ENCODE measurements at places on chromosomes 7 and 10.
A peak's percentile ranks its signal among the peaks of the same experiment; 100 is the strongest.

- DNase-seq = no peak
These were observed 37.4 kb upstream of the PRKCQ start for GRCh38 chr10:6617309-6618076.

DNA sequence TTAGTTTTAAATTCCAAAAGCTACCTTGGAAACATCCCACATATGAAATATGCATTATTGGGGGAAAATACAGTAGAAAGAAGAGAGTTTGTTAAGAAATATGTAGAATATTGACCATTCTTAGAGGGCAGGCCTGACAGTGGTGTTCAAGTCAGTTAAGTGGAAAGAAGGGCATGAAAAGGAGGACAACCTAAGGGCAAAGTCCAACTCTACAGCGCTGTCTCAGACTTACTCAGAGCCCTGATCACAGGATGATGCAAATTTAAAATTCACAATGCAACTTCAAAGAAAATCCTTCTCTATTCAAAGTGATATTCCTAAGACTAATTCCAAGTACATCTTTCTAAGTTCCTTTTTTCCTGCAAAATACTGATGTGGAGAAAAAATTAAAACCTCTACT is 139.1 kb upstream of the LRRTM3 start:
- DNase-seq = no peak

DNA sequence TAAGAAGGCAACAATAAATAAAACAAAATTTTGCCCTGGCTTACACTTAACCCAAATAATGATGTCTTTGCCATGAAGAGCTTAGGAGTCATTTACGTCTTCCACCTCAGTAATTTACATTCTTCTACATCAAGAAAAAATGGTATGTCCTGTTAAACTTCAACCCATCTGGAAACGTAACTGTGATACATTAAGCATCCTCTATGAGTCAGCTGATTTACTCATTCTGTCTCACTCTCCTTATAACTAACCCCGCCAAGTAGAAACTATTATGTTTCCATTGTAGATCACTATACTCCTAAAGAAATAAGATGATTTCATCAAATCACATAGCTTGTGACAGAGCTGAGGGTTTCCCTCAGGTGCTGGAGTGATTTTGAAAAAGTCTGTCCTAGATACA is 330.7 kb downstream of the CDC14C start:
- no peak for DNase-seq

DNA sequence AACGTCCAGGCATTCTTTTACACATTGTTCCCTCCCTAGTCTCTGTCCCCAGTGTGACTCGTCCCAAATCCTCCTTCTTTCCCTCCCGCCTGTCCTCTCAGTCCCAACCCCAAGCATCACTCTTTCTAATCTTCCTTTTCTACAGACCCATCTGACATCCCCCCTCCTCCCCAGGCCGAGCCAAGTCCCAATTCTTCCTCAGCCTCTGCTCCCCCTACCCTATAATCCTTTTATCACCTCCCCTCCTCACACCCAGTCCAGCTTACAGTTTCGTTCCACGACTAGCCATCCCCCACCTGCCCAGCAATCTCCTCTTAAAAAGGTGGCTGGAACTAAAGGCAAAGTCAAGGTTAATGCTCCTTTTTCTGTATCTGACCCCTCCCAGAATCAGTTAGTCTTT is 95.1 kb downstream of the MACC1 start:
- no peak for DNase-seq

GRCh38 chr7:47354831-47355541 is 226.9 kb downstream of the TNS3 start:
- no peak for DNase-seq

GRCh38 chr10:125448596-125448995 is 234.4 kb downstream of the TEX36 start:
- DNase-seq = no peak

- no peak for DNase-seq
These were observed 267.2 kb downstream of the TFEC start for GRCh38 chr7:115763347-115763746.

GRCh38 chr7:10934292-10934691 is 39.4 kb upstream of the PHF14 start:
- no peak for DNase-seq

DNA sequence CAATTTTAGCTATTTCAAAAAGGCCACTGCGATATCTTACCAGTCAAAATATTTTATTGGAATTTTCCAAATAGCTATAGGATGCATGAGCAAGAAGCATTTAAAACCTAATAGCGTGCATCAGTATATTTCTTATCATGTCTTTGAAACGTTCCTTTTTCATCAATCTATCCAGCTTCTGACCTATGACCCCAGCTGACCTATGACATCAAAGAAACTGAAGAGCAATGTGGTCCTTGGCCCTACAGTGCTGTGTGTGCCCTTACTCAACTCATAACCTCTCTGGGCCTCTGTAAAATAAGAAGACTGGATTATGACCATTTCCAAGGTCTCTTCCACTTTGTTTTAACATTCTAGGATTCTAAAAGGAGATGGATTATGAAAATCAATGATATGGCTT is 118.2 kb downstream of the ZNF22 start:
- no peak for DNase-seq

GRCh38 chr7:108037741-108038140 is 34.8 kb upstream of the LAMB1 start:
- no peak for DNase-seq

GRCh38 chr7:70380421-70381015 is 751.4 kb upstream of the GALNT17 start:
- no peak for DNase-seq

- no peak for DNase-seq
These were observed 96.9 kb upstream of the FGFR2 start for GRCh38 chr10:121694966-121695643.

DNA sequence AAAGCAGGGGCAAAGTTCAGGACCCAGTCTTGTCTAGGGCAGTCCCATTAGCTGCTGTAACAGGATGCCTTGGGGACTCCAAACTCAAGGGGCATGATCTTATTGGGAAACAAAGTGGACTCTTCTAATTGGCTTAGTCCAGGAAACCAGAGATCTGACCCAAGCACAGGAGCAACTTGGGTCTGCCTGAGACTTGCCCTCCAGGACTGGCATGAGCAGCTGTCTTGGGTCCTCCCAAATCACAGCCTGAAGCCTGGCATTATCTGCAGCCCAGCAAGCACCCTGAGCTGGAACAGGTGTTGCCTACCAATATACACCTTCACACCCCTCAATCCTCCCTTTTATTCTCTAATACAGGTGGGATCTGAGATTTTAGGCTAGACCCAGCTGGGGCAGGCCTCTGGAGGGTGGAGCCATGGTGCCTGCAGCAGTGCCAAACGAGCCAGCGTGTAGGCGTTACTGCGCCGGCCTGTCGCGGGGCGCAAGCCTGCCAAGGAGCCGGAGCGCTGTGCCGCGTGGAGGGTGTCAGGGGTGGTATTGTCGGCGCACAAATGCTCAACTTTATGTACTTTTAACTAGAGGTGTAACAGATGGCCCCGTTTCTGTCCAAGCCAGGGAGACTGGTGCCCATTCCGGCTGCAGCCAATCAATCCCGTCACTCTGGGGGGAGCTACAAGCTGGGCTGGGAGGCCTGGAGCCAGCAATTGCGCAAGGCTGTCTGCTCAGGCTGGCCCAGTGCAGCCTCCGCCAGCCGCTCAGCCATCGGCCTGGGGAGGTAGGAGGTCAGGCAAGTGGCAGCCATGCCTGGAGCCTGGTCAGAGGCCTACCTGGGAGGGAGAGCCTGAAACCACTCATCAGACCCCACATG is 12.8 kb upstream of the LBX1 start:
- DNase-seq = peak; percentile 88

GRCh38 chr10:108789919-108790318 is 1133.4 kb downstream of the XPNPEP1 start:
- DNase-seq = no peak

- DNase-seq = no peak
These were observed 93.2 kb downstream of the ZRANB1 start for GRCh38 chr10:125035136-125035535.

DNA sequence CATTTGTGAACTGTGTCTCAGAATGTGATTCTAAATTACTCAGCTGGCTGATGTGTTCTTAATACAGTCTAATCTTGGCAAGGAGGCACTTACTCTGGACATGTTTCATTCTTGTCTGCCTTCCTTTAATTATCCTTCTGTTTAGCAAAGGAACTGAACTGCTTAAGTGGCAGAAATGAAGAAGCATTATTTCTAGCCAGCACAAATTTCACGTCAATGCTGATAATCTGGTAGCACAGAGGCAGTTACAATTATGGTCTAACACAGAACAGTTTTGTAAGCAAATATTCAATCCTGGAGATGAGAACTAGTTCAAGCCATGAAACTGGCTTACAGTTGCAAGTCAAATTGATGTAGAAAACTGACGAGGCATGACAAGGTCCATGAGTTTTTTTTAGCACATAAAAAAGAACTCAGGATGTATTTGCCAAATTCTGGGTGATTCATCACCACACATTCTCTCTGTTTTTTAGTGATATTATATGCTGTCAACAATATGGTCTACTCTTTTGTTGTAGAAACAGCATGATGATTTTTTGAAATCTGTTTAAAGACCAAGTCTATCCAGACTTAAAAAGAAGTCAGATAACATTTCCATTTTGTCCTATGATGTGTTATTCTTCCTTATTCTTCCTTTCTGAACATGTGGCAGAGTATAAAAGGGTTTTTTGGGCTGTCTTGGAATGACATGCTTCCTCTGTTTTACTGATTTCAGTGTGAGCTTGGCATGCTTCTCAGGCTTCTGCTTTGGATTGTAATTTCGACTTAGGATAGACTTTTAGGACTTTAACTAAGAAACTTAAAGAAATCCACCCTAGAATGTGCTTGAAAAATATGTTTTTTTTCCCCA is 154.8 kb downstream of the DNAJB9 start:
- no peak for DNase-seq

DNA sequence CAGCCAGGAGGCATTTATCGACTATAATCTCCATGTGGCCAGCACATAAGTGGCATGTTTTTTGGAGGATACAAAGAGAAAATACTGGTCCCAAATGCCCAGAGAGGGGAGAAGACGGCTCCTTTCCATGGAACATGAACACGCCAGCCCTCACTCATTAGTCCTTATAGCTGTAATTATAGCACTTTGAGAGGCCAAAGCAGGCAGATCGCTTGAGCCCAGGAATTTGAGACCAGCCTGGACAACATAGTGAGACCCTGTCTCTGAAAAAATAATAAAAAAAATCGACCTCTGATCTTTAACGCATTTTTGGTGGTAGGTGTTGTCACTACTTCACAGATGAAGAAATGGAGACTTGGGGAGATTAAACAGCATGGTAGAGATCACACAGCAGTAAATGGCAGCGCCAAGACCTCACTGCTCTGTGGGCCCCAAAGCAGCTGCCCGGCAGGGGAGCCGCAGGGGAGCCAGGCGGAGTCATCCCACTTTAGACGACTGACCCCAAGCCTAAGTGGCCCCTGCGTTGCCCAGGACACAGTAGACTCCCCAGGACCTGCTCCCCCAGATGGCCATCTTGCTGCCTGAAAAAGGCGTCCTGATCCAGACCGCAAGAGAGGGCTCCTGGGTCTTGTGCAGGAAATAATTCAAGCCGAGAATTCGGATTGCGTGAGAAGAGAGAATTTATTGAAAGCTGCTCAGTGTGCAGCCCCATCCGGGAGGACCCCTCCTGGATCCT is 21.2 kb upstream of the PRKAG2 start:
- DNase-seq = no peak

- DNase-seq = peak; percentile 99
These were observed 87.4 kb downstream of the CHN2 start for GRCh38 chr7:29281782-29282541.

GRCh38 chr7:47478017-47478344 is 103.9 kb downstream of the TNS3 start:
- no peak for DNase-seq

DNA sequence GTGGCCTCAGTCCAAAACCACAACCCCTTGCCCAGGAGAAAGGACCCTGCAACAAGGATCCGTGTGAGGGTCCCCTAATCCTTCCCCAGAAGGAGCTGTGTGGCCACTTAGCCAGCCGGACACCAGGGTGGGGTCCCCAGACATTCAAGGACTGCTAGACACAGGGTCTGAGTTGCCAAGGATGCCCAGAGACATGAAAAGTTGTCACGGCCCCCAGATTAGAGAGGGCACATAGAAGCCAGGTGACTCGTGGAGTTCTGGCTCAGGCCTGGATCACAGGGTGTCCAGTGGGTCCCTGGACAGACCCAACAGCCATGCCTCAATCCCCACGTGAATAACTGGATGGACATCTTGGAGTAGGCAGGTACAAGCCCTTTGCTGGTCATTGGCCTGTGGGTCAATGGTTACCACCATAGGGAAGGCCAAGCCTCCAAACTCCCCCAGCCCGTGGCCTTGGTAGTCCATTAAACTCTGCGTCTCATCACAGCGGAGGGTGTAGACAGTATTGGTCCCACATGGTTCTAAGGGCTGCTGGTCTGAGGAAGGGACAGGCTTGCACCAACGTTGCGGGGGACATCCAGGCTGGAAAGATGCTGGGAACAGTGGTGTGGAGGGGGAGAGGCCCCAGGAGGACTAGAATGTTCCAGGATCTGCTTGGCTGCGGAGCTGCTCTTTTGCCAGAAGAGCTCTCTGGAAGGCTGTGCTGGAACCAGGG is 205.9 kb upstream of the PPP2R2D start:
- DNase-seq = no peak

DNA sequence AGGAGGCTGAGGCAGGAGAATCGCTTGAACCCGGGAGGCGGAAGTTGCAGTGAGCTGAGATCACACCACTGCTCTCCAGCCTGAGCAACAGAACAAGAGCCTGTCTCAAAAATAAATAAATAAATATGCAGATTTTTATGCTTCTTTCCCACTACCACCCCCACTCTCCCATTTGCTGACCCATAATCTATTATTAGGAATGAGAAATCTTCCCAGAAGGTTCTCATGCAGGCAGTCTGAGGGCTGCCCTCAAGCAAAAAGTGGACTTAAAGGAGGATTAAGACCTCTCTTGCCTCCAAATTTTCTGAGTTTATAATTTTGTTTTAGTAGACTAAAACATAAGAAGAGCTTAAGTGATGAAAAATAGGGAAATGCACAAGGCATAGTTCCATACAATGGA is 85.2 kb upstream of the TOMM7 start:
- no peak for DNase-seq

- no peak for DNase-seq
These were observed 148.4 kb downstream of the MDFIC start for GRCh38 chr7:115070311-115070710.

DNA sequence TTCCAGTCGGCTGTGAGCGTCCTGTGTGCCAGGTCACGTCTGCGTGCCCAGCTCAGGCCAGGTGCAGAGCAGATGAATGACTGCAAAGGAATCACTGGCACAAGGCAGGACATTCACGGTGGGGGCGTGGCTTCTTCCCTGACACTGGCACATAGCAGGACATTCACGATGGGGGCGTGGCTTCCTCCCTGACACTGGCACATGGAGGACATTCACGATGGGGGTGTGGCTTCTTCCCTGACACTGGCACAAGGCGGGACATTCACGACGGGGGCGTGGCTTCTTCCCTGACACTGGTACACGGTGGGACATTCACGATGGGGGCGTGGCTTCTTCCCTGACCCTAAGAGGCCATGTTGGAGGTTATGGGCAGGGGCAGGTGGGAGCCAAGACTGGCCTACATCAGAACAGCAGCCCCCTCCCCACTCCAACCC is 64.3 kb downstream of the MYL10 start:
- no peak for DNase-seq
